ENCODE measurements at places on chromosomes 2 and 18.

- DNase-seq: no peak
These were observed 12.7 kb downstream of the CATIP start for GRCh38 chr2:218369330-218369729.

DNA sequence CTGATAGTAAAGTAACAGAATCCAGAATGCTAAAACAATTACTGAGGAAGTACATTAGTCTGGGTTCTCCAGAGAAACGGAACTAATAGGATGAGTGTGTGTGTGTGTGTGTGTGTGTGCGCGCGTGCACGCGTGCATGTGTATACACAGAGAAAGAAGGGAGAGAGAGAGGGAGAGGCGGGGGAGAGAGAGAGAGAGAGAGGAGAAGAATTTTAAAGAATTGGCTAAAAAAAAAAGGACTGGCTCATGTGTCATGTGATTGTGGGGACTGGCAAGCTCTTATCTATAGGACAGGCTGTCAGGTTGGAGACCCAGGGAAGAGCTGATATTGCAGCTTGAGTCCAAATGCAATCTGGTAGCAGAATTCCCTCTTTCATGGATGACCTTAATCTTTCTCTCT lies 976.2 kb upstream of the CDH2 start:
- DNase-seq: no peak

GRCh38 chr2:156156580-156156979 lies 175.9 kb downstream of the NR4A2 start:
- no peak for DNase-seq

- peak; percentile 76 for DNase-seq
These were observed 19.6 kb upstream of the KCNG3 start for GRCh38 chr2:42513252-42513918.

DNA sequence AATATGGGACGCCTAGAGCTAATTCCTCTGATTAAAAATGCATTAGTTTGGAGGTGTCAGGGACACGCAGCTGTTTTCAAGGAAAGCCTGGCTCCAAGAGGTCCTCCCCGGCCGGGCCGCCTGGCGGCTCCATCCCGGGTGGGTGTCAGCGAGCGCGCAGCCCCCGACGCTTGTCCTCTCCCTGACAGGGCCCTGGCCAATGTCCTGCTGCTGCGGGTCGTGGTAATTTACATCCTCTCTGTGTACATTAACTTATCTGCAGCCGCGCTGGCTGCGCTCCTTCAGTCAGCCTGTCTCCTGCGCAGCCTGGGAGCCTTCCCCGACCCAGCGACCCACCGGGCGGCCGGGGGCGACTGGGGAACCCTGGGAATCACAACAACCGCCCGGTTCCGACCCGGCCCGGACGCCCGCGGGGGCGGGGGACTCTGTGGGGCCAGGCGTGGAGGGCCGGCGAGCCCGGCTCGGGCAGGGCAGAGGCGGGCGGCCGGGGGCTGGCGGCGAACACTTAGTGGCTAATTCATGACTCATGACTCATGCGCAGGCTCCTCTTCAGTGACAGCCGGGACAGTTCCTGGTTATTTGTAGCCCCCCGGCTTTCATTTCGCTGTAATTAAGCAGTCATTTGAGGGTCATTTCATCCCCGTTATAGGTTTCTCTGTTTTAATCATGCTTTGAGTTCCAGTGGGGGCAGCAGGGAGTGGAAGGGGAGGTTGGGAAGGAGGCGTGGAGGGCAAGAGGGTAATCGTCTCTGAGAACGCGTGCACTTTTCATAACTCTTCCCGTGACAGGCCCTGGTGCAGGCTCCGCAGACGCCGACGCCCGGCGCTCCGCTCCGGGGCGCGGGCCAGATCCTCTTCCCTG lies 141.9 kb upstream of the CTAGE1 start:
- peak; percentile 59 for DNase-seq

- DNase-seq: no peak
These were observed 11.8 kb downstream of the NDUFA10 start for GRCh38 chr2:240013343-240013742.

DNA sequence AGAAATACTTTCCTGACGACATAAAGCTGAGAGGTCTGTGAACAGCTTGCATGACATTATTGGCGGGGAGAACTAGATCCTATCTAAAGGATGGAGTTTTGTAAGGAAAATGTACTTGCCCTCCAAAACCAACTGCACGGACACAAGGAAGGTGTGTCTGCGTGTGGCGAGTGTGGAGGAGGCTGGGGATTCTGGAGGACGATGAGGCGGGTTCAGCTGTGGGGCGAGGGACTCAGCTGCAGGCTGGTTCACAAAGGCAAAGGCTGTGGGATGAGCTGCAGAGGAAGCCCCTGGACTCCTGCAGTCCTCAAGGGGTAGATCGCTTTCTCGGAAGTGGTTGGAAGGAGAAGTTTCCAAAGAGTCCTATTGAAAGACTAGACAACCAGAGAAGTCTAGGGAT lies 48.2 kb downstream of the ACKR3 start:
- DNase-seq: no peak

DNA sequence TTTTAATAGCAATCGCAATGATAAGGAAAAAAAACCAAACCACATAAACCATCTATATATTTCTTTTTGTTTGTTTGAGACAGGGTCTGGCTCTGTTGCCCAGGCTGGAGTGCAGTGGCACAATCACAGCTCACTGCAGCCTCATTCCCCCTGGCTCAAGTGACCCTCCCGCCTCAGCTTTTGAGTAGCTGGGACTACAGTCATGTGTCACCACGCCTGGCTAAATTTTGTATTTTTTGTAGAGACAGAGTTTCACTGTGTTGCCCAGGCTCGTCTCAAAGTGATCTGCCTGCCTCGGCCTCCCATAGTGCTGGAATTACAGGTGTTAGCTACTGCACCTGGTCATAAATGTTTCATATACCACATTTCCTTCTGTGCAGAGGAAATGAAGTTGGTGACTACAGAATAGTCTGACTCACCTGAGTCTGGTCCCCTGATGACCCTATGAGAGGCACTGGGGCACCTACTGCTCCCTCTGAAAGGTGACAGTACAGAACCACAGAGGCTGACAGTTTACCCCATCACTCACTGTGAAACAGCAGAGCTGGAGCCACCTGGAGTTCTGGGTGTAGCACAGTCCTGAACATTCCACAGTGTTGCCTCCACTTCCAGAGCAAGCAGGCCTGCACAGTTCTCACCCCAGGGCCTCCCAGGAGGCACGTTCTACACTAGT lies 183.7 kb upstream of the PXDN start:
- DNase-seq: no peak

DNA sequence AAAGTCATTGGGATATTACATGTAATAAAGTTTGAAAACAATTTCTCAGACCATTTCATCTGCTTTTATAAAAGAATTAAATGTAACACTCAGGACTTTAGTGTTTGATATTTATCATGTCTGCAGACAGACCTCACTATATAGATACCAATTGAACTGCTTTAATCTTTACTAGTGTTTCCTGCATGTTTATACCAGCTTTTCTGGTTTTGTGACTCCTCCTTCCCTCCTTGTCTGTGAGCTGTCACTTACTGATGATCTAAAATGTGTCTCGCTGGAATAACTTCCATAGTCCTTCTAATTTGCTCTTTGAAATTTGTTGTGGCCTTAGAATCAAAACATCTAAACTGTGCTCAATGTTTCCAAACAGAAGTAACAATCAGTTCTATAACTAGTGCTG lies 71.3 kb upstream of the TWSG1 start:
- DNase-seq: no peak

- DNase-seq: no peak
These were observed 36.2 kb downstream of the THADA start for GRCh38 chr2:43559391-43560230.

GRCh38 chr2:132489150-132489549 lies 72.5 kb downstream of the GPR39 start:
- no peak for DNase-seq

GRCh38 chr18:22678486-22678885 lies 254.6 kb upstream of the RBBP8 start:
- no peak for DNase-seq

GRCh38 chr2:190454795-190455194 lies 46.6 kb downstream of the MFSD6 start:
- no peak for DNase-seq

- DNase-seq: no peak
These were observed 36.2 kb upstream of the TMEFF2 start for GRCh38 chr2:192230889-192231453.

All from A549 (cell line).